Right ventricle myocardium inferior (tissue), 1 donor: ENCODE measurements at places on chromosomes 16 and 17.

- peak; percentile 95 for DNase-seq
Measured at GRCh38 chr16:4376126-4376892, 4.7 kb downstream of the VASN start.

- no peak for DNase-seq
Measured at GRCh38 chr17:76191896-76192295, 48.4 kb downstream of the RNF157 start.

- peak; percentile 76 for DNase-seq
Measured at GRCh38 chr16:28491230-28491969, 474 bp downstream of the CLN3 start.

- no peak for DNase-seq
Measured at GRCh38 chr16:57574086-57574485, 31.6 kb downstream of the ADGRG5 start.

GRCh38 chr17:330993-331701 is 21.5 kb downstream of the RPH3AL start:
- peak; percentile 87 for DNase-seq

DNA sequence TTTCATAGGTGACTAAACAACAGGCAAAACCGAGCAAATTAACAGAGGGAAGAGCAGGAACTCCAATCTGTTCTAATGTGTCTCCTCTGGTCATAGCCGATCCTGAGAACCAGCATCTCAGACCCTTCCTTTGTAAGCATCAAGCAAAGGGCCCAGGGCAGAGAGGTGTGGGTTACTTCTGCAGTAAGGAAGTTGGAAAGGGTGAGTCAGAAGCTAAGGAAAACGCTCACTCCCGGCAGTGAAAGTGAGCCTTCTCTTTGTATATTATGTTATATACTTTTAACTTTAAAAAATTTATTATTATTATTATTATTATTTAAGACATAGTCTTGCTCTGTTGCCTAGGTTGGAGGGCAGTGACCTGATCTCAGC is 77.7 kb downstream of the MRM3 start:
- DNase-seq: no peak

DNA sequence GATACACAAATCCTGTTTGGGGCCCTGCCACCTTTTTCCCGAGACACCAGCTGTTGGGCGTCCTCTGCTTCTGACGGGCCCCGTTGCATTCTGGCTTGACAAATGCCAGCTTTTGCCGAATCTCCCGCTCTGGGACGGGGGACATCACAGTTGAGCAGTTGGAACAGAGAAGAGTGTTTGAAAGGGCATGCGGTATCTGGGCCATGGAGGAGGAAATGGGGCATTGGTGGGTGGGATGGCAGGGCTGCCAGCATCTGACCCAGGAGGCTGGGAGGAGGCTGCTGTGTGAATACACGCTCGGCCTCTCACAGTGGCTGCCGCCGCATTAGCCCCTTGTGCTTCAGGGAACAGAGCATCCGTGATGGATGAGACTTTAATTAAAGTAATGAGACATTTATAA is 184.3 kb upstream of the TNRC6C start:
- no peak for DNase-seq

- DNase-seq: no peak
Measured at GRCh38 chr17:17749921-17750320, 68.7 kb downstream of the RAI1 start.

GRCh38 chr17:57599271-57600045 is 145.6 kb downstream of the CCDC182 start:
- no peak for DNase-seq

DNA sequence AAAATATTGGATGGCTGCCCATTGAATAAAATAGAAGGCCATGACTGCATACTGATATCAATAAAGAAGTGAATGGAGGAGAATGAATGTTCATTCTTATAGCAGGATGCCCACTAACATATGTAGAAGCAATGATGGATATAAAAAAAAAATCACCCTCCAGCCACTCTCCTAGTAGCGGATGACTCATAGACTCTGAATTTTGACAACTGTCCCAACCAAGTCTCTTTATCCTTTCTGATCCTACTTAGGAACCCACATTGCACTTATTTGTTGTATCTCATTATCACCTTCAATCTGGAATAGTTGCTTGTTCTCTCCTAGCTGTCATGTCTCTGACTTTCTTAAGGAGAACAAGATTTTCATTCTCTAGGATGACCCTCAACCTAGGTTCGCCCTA is 429.9 kb downstream of the HS3ST3B1 start:
- DNase-seq: no peak

DNA sequence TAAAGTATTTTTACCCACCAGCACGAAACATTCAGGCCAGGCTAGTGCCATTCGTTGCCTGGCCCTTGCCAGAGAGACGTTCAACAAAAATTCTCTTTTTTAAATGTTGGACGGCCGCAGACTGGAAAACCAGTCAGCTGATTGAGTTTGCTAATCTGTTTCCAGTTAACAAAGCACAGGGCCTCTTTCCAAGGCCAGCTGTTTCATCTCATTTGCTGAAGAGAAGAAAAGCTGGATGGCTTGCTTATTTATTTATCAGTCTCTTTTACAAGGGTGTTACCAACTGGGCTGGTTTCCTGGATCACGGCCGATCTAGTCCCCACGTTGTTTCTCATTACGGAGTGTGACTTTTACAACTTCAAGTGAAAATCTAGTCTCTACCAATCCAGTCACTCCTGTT is 418.7 kb upstream of the DYNLRB2 start:
- peak; percentile 72 for DNase-seq

- DNase-seq: peak; percentile 37
Measured at GRCh38 chr17:81364278-81365147, 30.7 kb upstream of the BAHCC1 start.

DNA sequence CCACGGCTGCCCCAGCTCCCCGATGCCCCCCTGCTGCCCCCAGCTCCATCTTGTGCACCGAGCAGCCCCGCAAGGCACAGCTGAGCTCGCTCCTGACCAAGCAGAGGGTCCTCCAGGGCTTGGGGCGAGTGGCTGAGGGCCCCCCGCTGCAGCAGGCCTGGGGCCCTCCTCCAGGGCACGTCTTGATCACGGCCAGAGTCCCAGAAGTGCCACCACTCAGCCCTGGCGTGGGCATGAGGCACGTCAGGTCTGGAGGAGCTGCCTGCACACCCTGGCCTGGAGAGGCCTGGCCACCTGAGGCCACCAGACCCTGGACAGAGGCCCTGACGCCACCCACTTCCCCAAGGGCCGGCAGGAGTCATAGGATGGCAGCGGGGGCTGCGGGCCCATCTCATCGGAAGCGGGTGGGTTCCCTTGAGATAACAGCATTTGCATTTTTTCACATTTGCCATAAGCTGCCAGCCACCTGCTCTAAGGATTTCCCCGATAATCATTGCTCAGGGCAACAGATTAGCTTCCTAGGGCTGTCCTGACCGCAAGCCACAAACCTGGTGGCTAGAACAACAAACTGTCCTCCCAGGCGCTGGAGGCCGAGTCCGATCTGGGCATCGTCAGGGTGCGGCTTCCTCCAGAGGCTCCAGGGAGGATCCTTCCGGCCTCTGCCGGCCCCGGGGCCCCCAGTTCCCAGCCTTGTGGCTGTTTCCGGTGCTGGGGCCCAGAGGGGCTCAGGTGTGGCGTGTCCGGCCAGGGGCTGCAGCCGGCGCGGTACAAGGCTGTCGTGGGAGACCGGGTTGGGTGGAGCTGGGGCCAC is 23.9 kb upstream of the C1QTNF8 start:
- DNase-seq: no peak

- peak; percentile 76 for DNase-seq
Measured at GRCh38 chr16:49854796-49855203, 1.1 kb downstream of the ZNF423 start.

DNA sequence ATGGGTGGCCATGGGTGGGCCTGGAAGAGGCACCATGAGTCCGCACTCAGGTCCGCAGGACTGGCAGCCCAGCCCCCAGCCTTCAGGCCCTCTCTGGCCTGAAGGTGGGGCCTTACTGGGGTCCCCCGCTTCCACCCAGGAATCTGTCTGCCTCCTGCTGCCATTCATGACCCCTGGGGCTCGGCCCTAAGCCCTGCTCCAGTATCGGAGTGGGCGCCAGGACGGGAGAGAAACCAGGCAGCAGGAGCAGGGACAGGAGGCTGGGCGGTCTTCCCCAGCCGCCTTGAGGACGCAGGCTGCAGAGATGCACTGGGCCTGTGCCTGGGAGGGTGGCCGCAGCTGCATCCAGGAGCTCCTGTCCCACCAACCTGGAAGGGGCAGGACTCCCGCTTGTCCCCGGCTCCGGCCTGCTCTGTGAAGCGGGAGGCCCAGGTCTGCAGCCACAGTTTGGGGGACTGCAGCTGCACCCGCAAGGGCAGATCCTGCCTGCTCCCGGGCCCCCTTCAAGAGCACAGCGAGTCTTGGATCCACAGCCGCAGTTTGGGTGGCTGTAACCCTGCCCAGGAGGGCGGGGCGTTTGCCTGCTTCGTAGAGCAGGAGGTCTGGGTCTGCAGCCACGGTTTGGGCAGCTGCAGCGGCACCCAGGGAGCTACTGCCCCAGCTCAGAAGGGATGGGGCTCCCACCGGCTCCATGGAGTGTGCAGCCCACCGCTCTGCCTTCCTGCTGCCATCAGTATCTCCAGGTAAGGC is 81.8 kb upstream of the DNAJA2 start:
- DNase-seq: no peak

GRCh38 chr17:56624309-56624708 is 30.8 kb downstream of the NOG start:
- no peak for DNase-seq

DNA sequence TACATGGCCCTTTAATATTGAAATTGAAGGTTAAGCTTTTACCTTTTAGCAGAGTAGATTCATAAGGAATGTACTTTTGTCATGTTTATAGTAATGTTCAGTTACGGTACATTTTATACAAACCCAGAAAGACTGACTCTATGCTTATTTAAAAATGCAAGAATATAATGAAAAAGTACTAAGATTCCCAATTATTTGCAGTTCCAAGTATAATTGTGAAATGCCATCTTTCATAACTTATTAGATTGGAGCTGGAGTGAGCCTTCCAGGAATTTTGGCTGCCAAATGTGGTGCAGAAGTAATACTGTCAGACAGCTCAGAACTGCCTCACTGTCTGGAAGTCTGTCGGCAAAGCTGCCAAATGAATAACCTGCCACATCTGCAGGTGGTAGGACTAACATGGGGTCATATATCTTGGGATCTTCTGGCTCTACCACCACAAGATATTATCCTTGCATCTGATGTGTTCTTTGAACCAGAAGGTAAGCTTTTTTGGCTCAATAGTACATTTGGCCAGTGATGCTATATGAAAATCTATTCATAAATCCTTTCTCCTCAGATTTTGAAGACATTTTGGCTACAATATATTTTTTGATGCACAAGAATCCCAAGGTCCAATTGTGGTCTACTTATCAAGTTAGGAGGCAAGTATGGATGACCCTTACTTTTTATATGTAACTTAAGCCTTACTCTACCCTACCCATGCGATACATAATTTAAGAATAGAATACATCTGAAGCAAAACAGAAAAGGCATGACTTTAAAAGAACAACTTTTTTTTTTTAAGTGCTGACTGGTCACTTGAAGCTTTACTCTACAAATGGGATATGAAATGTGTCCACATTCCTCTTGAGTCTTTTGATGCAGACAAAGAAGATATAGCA is 4.2 kb downstream of the SRSF2 start:
- DNase-seq: no peak

GRCh38 chr17:36742267-36743000 is 141.1 kb downstream of the MRM1 start:
- no peak for DNase-seq

DNA sequence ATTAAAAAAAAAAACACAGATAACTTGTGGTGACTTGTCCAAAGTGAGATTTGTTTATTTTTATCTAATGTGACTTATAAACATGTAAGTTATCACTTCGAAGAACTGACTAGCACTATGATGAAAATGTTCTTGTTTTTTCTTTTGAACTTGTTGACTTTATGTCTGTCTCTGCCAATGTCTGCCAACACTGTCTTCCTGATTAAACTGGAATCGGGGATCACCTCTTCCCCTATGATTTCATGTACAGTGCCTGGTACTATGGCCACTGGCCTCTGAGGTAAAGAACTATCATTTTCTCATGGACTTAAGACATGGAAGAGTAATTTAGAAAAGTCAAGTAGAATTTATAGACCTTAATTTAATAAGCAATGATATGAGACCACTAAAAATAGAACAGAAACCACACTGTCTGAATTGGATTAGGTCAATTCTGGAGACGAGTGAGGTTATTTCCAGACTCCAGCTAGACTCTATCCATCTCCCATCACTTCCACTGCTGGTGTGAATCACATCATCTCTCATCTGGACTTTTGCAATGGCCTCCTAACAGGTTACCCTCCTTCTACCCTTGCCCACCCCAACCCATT is 8.9 kb downstream of the C17orf78 start:
- DNase-seq: no peak

- DNase-seq: peak; percentile 45
Measured at GRCh38 chr17:2794111-2794803, 2.0 kb upstream of the RAP1GAP2 start.

DNA sequence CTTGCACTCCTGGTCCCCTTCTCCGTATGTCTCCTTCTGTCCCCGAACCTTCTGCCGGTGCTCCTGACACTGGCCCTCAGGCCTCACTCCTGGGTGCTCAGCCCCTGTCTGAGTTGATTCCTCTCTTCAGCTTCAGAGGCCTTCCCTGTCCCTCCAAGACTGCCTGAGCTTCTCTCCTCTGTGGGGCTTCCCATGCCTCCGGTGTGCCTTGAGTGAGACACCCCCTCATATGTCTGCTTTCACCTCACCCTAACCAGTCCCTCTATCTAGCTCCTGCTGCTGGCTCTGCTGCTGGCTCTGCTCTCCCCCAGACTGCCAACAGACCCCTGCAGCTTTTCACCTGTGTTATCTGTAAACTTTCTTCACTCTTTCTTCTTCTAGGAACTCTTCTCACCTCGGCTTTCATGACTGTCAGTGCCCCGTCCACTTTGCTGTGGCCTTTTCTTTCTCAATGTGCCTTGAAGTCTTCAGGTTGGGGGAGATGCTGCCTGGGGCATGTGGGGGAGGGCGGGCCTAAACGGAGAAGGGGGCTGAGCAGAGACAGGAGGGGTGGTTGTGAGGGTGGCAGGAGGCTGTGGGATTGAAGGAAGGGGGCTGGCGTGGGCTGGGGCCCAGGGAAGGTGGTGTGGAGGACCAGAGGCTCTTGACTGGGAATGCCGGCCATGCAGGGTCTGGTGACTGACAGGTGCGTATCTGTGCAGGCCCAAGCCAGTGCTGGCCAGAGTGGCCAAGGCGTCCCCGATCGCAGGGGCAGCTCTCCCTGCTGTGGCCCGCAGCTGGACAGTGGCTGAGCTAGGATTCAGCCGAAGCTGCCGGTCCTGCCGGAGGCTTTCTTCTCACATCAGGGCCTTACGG is 81.3 kb downstream of the METRNL start:
- DNase-seq: peak; percentile 55
